ENCODE measurements at places on chromosomes 6 and 20. TPM values are rescaled to one million over a fixed set of nuclear protein-coding genes. Genes with fewer than 3 reads are reported as not detected.

CDS2 gene
- 24.8 TPM for total RNA-seq

PLCB1 gene
- total RNA-seq = 32.4 TPM

PCMT1 gene
- total RNA-seq = 105 TPM

BPI gene
- not detected for total RNA-seq

RNF144B gene
- total RNA-seq = 6.9 TPM

RSPH4A gene
- not detected for total RNA-seq

HECA gene
- total RNA-seq = 35.8 TPM

ZSCAN23 gene
- 0.98 TPM for total RNA-seq

HTR1E gene
- total RNA-seq = not detected

SYCP2L gene
- total RNA-seq = 0.25 TPM

C6orf58 gene
- total RNA-seq = not detected

SLC17A1 gene
- total RNA-seq = not detected

VWA7 gene
- total RNA-seq = 0.74 TPM

CST2 gene
- total RNA-seq = not detected

MAP3K5 gene
- total RNA-seq = 31.2 TPM

All from vagina (tissue), 2 donors.